ENCODE measurements at places on chromosomes 16 and 17. TPM values are rescaled to one million over a fixed set of nuclear protein-coding genes. Genes with fewer than 3 reads are reported as not detected.

The KRT33B gene
- polyA plus RNA-seq = not detected

The CSF3 gene
- 0.80 TPM for polyA plus RNA-seq

The DNAI2 gene
- polyA plus RNA-seq = 80.5 TPM

The HOXB8 gene
- polyA plus RNA-seq = 1.2 TPM

The PMP22 gene
- 70.0 TPM for polyA plus RNA-seq

The CACNA1H gene
- polyA plus RNA-seq = 41.1 TPM

The KRTAP4-1 gene
- polyA plus RNA-seq = not detected

The TNFAIP1 gene
- polyA plus RNA-seq = 41.8 TPM

DNA sequence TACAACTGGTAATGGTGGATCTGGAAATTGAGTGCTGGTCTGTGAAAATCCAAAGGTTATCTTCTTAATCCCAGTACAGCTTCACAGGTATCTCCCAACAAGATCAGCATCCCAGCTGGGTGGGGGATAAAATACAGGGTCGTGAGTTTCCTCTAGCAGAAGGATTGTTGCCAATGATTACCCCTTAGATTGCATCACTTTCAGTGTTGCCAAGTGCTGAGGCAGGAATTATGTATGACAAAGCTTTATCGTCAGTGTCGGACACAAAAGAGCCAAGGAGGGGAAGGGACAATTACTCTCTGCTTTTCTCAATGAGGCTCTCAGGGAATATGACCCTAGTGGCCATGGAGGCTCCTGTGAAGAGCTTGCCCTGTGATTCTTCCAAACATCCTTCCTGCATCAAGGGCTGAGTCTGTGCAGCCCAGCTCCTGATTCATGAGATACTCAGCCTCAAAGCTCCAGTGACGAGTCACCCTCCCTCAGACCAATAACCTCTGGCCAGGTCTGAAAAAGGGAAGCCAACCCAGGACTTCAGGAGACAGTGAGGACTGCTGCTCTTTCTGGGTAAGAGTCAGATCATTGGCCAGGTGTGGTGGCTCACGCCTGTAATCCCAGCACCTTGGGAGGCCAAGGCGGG is 15.0 kb downstream of the OR1F1 start:
- DNase-seq = no peak

GRCh38 chr17:17919169-17920107 is 52.8 kb downstream of the TOM1L2 start:
- peak; percentile 74 for DNase-seq

DNA sequence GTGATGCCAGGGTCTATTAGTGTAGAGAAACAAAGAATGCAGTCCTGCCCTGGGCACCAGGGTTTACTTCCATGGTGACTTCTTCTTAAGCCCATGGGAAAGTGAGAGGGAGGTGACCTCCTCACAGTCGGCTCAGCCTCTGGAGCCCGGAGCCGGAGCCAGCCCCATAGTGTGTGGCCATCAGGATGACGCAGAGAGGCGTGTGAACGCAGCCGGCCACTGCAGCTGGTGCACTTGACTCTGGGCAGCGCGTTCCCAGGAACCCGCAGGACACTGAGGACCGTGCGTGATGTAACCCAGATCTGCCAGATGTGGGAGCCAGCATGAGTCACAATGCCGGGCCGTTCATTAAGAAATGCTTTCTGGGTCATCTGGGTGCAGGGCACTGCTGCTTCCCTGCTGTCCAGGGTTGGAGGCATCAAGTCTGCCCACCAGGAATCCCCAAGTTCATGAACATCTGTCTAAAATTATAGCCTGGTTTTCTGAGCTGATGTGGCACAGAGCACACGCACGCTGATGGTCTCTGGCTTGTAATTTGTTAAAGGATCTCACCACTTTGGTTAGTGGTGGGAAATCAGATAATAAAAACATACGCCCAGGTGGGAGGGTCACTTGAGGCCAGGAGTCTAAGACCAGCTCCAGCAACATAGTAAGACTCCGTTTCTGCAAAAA is 114.1 kb downstream of the PITPNC1 start:
- DNase-seq = peak; percentile 84

DNA sequence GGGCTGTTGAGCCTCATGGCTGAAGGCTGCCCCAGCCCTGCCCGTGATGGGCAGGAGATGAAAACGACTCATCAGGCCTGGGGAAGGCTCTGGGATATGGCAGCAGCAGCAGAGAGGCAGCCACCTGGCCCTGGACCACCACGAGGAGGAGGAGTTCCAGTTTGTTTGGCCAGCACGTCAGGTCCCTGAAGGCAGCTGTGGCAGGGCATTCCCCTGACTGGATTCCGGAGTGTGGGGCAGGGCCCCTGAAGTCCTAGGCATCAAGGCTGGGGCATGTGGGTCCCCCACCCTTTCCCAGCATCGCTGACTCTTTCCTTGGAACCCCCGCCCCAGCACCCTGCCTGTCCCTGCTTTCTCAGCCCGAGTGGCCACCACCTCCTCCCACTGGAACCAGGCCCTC is 197.4 kb downstream of the ZNF423 start:
- DNase-seq = no peak

DNA sequence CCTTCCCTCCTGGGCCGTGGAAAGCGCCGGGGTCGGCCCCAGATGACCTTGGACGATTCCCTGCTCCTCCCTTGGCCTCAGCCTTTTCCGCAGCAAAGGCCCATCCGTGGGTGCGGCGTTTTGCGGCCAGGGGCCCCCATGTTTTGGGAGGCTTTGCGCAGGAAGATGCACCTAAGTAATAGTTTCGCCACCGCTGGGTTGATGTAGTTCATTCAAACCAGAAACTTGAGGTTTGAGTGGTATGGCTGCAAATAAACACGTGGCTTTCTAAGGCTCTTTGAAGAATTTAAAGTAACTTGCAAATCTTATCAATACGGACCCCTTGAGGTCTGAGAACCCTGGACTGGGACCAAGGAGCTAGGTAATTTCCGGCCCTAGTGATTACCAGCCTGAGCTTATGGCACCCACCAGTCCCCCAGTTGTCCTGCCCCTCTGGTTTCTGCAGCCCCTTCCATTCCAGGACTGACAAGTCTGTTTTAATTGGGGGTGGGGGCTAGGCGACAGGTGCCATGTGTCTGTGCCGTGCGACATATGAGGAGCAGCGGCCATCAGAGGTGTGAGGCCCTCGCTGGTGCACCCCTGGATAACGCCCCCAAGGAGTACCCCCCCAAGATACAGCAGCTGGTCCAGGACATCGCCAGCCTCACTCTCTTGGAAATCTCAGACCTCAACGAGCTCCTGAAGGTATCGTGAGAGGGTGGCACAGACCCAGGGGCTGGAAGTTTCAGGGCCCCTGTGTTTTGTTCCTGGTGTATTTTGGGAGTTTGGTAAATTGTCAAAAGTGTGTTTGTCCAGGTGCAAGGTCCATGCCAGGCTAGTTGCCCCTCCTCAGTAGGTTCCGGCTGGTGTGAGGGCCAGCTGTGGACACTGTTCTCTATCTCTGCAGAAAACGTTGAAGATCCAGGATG is 834 bp downstream of the MRPL12 start:
- DNase-seq = no peak

DNA sequence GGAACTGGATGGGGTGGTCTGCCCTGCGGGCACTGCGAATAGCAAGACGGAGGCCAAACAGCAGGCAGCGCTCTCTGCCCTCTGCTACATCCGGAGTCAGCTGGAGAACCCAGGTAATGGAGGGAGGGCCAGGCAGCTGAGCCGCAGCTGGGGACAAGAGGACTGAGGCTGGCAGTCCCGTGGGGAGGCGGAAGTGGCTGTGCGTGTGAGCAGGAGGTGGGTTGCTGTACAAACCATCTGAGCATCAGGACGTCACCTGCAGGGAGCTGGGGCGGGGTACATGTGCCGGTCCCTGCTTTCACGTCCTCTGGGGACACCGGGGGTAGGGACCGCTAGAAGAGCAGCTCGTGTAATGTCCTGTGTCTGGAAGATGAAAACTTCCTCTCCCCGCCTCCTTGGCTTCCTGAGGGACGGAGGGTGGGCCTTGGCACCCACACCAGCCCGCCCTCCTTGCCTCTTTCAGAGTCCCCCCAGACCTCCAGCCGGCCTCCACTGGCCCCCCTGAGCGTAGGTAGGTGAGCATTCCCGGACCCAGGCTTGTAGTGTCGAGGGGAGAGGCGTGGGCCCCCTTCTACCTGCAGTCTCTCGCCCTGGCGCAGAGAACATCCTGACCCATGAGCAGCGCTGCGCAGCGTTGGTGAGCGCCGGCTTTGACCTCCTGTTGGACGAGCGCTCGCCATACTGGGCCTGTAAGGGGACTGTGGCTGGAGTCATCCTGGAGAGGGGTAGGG is 3.7 kb downstream of the ADAD2 start:
- DNase-seq = no peak

DNA sequence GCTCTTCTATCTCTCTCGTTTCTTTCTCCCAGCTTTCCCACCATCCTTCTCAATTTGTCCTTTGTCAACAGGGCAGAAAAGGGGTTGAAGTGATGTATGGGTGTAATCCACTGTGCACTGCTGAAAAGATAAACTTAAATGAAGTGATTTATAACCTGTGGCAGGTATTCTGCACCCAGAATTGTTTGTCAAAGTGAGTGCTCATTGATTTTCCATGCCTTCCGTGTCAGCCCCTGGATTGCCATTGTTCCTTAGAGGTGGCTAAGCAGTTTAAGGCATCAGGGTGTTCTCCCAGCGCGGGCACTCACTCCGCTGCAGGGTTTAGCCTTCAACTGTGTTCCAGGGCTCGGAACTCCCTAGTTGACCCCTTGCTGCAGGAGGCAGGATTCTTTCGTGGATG is 82.9 kb downstream of the PITPNC1 start:
- DNase-seq = no peak

GRCh38 chr16:88588754-88589153 is 18.6 kb downstream of the ZC3H18 start:
- DNase-seq = no peak

DNA sequence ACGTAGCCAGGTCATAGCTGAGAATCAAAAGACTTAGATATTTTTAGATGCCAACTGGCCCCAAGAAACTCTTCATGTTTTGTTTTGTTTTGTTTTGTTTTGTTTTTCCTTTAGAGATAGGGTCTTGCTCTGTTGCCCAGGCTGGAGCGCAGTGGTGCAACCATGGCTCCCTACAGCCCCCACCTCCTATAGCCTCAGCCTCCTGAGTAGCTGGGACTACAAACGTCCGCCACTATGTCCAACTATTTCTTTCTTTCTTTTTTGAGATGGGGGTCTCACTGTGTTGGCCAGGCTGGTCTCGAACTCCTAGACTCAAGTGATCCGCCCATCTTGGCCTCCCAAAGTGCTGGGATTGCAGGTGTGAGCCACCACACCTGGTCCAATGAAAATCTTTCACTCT is 107.1 kb downstream of the ADCY9 start:
- no peak for DNase-seq

DNA sequence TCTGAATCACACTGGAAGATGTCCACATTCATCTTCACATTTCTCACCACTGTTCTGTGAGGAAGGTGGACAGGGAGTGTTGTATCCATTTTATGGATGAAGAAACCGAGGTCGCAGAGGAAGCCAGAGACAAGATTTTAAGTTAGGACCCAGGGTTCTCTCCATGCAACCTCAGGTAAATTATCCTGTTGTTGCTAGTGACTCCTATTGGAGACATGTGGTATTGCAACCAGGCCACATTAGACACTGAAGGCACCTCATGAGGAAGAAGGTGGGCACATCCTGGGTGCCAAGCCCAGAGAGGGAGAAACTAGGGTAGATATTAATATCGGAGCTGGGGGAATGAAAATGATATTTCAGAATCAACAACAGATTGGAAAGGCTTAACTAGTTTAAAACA is 8.5 kb upstream of the WNT9B start:
- DNase-seq = no peak

DNA sequence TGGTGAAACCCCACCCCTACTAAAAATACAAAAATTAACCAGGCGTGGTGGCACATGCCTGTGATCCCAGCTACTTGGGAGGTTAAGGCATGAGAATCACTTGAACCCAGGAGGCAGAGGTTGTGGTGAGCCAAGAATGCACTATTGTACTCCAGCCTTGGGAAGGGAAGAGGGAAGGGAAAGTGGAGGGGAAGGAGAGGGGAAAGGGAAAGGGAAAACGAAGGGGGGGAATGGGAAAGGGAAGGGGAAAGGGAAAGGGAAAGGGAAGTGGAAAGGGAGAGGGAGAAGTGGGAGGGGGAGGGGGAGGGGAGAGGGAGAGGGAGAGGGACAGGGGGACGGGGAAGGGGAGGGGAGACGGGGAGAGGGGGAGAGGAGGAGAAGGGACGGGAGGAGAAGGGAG is 122.5 kb downstream of the GAS7 start:
- DNase-seq = no peak

- DNase-seq = no peak
Measured at GRCh38 chr16:85829171-85829719, 29.8 kb downstream of the COX4I1 start.

GRCh38 chr17:14910916-14911315 is 354.2 kb downstream of the PMP22 start:
- no peak for DNase-seq

GRCh38 chr17:48597528-48597777 is 3.9 kb upstream of the HOXB5 start:
- no peak for DNase-seq

- no peak for DNase-seq
Measured at GRCh38 chr16:15948532-15949209, 745 bp upstream of the ABCC1 start.

DNA sequence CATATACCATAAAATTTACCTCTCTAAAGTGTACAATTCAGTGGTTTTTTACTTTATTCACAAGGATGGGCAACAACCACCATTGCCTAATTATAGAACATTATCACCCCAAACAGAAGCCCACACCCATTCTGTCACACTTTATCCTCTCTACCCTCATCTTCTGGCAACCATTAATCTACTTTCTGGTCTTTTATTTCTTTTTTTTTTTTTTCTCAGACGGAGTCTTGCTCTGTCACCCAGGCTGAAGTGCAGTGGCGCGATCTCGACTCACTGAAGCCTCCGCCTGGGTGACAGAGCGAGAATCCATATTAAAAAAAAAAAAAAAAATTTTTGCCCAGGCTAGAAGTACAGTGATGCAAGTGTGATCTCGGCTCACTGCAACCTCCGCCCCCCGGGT is 90.7 kb upstream of the CLEC18B start:
- DNase-seq = no peak

DNA sequence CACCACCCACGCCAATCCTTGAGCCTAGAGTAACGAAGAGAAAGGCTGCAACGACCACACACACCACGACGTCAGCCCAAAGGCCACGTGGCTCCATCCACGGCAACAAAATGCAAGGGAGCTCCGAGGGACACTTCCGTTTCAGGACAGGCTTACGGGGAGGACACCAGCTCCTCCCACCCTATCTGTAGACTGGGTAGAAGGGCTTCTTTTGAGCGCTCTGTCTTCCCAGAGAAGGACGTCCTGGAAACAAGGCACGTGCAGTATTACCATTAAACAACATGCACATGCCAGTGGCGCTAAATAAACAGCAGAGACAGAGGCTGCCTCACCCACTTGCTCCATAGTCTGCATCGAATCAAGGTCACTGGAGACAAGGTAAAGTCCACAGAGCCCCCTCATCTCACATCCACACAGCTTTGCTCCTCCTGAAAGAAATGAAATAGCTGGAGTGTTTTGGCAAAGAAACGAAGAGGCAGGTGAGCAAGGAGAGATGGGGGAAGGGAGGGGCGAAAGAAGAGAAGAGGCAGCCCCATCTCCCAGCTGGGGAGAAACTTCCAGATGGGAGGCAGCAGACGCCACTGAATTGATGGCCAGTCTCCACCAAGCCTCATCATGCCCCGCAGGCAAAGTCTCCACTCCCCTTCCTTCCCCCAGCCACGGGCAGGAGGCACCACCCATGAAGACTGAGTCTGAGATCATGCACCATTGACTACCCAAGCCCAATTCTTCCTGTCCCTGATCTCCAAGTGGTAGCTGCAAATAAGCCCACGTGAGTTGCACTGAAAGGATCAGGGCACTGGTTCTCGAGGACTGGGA is 24.0 kb downstream of the ZFHX3 start:
- no peak for DNase-seq

GRCh38 chr17:34252444-34253138 is 2.5 kb upstream of the CCL2 start:
- DNase-seq = peak; percentile 94

GRCh38 chr17:43992641-43993040 is 11.8 kb upstream of the NAGS start:
- DNase-seq = no peak
